HS-27A (cell line): ENCODE measurements at places on chromosomes 5 and 9.

DNA sequence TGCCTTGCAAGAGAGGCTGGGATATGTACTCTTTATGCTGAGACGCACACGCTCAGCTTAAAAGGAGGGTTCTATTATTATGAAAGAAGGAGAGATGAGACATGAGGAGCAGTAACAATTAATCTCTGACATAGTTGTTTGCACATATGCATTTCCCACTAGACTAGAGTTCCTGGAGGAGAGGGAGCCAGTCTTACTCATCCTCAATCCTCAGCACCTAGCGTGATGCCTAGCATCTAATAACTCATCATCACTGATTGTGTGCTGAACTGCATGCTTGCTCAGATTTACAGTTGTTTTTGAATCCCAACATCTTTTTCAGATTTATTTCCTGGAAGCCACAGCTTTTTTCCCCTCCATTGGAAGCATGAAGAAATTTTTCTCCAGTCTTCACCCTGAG is 35.5 kb downstream of the GCNT4 start:
- no peak for DNase-seq

DNA sequence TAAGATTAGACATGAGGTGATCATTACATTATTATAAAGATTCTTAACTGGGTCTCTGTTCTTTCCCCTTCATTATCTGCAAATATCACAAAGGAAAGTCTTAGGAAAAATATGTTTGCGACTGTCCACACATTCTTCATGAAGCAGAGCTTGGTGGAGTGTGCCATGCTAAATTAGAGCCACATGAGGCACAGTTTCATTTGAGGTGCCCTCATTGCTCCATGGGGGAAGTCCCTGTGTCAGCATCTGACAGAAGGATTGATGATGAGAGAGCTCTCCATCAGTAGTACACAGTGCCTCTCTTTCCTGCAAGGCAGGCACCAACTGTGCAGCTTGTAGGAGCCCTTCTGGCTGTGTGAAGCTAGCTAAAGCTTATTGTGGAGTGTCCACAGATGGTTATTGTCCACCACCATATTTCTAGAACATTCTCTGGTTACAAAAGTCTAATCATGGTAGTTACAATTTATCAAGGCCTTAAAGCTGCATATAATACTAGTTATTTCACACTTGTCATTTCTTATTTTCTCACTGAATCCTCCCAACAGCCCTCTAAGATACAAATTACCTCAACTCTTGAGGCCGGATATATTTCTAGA is 63.9 kb downstream of the C9orf152 start:
- no peak for DNase-seq

DNA sequence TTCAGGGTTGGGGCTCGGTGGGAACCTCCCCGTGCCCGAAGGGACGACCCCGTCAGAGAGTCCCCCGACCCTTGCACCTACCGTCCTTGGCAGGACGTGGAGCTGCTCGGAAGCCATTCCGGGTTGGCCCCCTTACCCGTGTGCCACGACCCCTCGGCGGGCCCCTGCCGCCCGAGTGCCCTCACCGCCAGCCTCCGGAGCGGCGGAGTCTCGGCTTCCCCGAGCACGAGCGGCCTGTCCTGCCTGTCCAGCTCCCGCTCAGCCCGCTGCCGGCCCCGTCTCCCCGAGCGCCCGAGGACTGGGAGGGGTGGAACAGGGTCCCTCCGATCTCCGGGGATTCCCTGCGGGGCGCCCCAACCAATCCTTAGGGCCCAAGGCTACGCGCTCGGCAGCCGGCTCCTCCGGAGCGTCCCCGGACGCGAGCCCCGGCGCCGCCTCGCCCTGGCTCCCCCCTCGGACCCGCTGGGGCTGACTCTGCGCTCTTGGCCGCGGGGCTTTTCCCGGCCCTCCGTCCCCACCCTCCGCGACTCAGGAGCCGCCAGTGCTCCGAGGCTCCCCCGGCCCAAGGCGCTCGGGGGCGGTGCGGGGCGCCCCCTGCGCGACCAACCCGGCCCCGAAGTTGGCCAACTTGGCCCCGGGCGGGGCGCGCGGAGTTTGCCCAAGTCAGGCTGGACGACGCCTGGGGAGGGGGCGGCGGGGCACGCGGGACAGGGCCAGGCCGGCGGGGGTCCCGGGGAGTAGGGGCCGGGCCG is 654 bp downstream of the ADAMTS2 start:
- no peak for DNase-seq

GRCh38 chr5:146568161-146568560 is 52.2 kb upstream of the GPR151 start:
- no peak for DNase-seq

DNA sequence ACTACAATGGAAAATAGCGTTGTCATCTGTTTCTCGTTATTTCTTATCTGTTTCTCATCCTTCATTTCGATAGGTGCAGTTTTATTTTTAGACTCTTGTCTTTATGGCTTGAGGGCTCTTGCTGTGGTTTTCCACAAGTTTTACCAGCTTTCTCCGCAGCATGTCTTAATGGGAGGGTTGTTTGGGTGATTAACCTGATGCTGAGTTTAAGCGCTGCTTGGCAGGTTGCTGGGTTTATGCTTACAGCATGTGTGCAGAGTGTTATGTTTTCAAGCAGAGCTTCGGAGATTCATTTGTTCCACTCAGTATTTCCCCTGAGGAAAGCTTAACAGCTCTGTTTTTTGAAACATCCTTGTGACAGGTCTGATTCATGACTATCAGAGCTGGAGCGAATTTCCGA is 154.0 kb downstream of the SLC12A2 start:
- DNase-seq, result no peak

DNA sequence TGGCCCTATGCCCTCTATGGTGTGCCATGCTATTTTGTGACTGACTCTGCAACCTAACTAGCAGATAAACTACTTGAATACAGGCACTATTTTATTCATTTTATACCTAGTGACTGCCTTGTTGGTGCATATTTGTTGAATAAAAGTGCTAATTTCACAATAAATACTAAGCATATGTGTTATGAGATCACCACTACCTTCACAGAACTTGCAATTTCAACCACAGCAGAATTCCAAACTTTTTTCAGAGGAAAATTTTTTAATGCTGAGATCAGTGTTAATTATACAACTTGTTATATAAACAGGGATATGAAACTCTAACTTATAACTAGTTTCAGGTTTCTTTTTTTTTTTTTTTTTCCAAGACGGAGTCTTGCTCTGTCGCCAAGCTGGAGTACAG is 94.8 kb downstream of the NR3C1 start:
- DNase-seq, result no peak

GRCh38 chr5:125463466-125464092 is 717.1 kb upstream of the ZNF608 start:
- DNase-seq, result no peak

DNA sequence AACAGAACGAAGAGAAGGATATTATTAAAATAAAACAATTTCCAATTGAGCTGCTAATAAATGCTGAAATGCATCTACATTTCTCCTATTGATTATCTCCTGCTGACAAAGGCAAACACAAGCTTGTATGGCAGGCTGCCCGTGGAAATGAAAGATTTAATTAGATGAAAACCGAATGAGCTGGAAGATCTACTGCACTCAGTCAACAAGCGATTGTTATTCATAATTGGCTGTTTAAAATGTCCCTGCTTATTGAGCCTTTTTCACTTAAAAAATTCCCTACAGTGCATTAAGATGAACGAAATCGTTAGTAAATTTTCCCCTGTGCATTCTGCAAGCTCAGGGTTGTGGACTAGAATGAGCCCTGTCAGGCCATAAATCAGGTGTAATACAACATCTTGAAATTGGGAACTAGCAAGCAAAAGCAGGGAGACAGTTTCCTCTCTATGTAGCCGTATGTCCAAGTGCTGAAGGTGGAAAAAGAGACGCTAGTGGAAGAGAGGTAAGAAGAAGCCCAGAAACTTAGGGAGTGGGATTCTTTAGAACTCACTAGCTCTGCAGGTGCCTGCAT is 28.5 kb upstream of the KIF4B start:
- DNase-seq, result no peak

GRCh38 chr9:11312966-11313365 is 700.2 kb upstream of the PTPRD start:
- no peak for DNase-seq

DNA sequence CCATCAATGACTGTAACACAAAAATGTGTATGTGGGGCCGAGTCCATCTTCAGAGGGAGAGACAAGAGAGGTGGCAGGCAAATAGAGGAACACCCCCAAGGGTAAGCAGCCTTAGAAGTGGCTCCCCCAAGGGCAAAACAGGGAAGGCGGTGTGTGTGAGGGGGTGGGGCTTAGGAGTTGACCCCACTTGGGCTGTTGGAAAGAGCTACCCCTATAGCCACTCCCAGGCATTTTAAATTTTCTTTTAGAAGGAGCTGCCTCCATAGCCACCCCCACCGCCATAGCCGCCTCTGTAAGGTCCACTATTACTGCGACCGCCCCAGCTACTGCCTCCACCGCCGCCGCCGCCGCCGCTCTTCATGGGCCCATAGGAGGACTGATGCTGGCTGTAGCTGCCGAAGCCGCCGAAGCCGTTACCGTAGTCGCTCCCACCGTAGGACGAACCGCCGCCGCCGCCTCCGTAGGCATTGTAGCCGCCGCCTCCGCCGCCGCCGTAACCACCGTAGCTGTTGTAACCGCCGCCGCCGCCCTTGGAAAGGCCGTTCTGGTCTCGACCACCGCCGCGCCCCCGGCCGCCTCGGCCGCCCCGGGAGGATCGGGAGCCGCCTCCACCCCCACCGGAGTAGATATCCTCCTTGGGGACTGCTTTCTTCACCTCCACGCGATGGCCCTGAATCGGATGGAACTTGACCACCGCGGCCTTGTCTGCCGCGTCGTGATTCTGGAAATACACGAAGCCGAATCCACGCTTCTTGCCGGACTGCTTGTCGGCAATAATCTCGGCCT is 1.1 kb downstream of the HNRNPA0 start:
- DNase-seq, result no peak

DNA sequence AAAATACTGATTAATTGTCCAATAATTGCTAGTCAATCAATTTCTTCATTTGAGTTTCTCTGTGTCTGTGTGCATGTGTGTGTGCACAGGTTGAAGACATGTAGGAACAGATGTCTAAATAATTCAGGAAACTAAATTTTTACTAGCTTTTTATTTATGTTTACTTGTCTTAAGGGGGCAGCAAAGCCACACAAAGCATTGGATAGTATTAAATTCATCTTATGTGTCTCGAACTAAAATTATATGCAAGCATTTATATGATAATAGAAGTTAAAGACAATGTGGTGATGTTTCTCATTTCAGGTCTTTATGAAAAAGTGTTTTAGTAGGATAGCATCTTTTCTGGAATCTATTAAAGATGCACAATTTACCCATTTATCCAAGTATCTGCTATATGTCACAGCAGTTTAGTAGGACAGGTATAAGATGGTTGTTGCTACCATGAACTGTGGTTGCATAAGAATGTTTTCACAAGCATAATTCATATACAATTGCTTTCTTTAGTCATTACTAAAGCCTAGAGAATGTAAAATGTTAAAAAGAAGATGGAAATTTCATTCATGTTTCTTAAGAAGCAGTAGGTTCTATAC is 784.6 kb upstream of the NUDT12 start:
- DNase-seq, result no peak

DNA sequence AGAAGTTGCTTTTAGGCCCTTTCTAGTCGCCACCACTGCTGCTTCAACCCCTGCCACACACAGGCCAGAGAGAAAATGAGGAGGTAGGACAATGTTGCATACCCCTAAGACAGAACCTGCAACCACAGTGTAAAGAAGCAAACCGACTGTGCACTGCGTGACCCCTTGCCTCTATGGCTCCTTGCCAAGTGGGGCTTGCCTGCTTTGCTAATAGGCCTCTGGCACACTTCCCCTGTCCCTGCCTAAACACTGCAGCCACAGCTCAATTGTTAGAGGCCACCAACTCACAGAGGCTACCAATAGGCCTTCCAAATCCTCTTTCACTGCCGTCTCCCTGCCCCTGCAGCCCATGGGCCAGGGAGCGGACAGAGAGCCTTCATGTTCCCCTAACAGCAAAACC is 280.1 kb downstream of the CDH10 start:
- no peak for DNase-seq

GRCh38 chr9:89808076-89808755 is 203.4 kb downstream of the GADD45G start:
- no peak for DNase-seq

GRCh38 chr9:130536701-130537107 is 42.7 kb upstream of the FUBP3 start:
- no peak for DNase-seq

- peak; percentile 34 for DNase-seq
These were observed 69.2 kb downstream of the STK32A start for GRCh38 chr5:147303976-147304375.

GRCh38 chr5:59208474-59208873 is 625.6 kb downstream of the RAB3C start:
- no peak for DNase-seq

DNA sequence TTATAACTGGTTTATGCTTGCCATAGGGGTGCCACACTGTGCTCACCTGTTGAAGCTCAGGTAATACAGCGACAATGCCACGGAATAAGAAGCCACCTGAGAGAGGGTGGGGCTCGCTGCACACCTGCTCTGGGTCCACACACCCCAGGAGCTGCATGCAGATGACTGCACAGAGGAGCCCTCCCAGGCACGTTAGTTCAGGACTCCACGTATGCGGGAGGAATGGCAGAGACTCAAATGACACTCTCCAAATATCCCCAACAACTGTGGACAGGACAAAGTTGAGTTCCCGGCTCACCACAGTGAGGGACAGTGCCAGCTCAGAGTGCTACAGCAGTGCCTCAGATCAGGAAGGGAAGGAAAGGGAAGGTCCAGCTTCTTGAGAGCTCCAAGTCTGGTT is 5.8 kb upstream of the FCN1 start:
- no peak for DNase-seq

DNA sequence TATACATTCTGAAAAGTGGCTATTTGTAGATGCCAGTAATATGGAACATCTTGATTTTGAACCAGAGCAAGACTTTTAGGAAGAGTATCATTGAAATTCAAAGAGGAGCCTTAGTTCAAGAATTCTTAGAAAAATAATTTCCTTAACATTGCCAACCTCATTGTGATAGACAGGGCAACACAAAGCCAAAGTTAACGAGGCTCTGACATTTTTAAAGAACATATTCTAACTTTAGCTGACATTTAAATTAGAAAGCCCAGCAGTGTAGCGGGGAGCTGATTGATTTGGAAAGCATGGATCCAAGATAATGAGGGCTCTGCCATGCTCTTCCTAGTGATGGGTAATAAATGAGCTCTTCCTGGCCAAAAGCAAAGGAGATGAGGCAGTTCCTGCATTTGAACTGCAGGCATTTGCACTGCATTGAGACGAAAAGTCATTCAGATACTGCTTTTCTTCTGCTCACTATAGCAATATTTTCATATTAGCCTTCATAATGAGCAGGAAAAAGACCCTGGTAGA is 325.0 kb downstream of the ARHGEF28 start:
- no peak for DNase-seq

- DNase-seq, result no peak
These were observed 26.0 kb upstream of the OLFM1 start for GRCh38 chr9:135061441-135061840.

- DNase-seq, result no peak
These were observed 159.9 kb upstream of the RAI14 start for GRCh38 chr5:34496260-34496691.

GRCh38 chr5:92729088-92729487 is 851.9 kb downstream of the NR2F1-AS1 start:
- DNase-seq, result no peak

GRCh38 chr5:146528236-146528635 is 12.2 kb upstream of the GPR151 start:
- no peak for DNase-seq

- DNase-seq, result no peak
These were observed 511.5 kb upstream of the CYLC2 start for GRCh38 chr9:102483651-102484050.

GRCh38 chr5:147547730-147548129 is 37.9 kb upstream of the DPYSL3 start:
- no peak for DNase-seq

GRCh38 chr9:82805027-82805426 is 257.9 kb downstream of the RASEF start:
- no peak for DNase-seq
